ENCODE measurements at places on chromosomes 4 and X.

DNA sequence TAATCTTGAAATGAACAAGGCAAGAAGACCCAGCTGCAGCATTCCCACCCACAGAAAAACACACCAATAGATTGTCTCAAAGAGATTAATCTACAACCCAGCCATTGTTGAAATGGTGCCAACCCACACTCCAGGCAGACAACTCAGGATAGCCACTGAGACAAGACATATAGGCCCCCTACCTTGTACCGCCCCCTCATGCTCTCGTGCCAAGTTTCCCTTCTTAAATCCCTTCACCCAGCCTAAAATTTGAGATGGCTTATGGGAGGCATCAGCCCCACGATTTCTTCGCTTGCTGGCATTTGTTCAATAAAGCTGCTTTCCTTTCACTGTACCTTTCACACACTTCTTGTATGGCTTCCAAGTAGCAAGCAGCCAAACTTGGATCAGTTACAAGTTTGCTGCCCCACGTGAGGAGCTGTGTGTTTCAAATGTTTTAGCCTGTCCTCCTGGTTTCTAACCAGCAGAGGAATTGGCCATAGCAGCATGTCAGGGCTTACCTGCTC, 1754.1 kb downstream of the C4orf33 start:
- no peak for DNase-seq

- no peak for DNase-seq
Measured at GRCh38 chr4:123363729-123364128, 32.9 kb upstream of the SPRY1 start.

DNA sequence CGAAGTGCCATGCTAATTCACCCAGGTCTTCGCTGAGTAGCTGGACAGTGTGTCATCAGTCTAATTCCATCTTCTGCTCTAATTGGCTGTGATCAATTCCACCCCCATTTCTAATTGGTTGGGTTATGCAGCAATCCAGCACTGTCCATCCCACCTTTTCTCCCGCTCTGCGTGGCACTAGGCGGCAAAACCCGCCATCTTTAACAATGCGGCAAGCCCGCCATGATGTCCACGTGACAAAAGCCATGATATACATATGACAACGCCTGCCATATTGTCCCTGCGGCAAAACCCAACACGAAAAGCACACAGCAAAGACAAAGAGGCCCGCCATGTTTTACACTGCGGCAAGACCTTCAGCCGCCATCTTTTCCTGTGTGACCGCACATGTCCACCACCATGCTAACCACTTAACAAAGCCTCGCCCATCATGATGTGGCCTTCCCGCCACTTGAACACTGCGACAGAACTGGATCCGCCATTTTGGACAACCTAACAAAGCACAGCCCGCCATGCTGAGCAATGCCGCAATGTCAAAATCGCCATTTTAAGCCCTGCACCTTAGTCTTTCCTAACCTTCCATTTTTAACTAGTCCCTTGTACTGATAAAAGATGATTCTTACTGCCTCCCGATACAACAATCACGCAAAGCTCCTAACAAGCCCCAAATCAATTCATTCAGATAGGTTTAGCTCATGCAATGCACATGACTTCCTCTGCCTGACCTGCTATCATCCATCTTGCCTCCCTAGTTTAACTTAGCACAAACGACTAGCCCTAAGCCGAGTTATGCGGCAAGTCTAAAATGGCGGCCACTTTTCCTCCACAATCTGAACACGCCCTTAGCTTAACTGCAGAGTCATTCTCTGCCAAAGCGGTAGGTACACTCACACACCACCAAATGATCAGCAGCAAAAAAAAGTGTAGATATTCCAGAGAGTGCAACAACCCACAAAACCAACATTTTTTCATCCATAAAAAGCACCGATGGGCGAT, 288.3 kb downstream of the CHIC1 start:
- DNase-seq = no peak

DNA sequence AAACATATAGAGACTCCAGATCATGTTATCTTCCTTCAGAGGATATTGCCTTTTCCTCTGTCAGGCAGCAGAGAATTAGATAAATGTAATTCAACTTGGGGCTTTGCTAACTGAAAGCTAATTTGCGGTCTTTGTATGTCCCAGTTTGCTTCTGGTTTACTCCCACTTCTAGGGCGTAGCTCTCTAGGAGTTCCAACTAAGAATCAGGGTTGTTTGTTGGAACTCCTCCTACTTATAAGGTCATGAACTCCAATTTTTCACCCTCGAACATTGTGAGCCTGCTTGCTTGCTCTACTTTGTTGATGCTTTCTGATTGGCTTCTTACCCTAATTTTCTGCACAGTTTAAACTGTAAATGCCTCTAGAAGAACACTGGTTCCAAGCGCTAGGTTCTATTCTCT, 66.1 kb downstream of the FMR1NB start:
- DNase-seq = no peak

GRCh38 chrX:8201896-8202331, 30.8 kb upstream of the VCX2 start:
- DNase-seq = no peak

- DNase-seq = no peak
Measured at GRCh38 chr4:55269995-55270394, 76.0 kb upstream of the SRD5A3 start.

GRCh38 chr4:83083925-83084475, 30.5 kb downstream of the PLAC8 start:
- DNase-seq = peak; percentile 48

- no peak for DNase-seq
Measured at GRCh38 chrX:153379508-153379907, 21.6 kb downstream of the PNMA6E start.

GRCh38 chr4:99986792-99987191, 36.7 kb upstream of the H2AZ1 start:
- no peak for DNase-seq

DNA sequence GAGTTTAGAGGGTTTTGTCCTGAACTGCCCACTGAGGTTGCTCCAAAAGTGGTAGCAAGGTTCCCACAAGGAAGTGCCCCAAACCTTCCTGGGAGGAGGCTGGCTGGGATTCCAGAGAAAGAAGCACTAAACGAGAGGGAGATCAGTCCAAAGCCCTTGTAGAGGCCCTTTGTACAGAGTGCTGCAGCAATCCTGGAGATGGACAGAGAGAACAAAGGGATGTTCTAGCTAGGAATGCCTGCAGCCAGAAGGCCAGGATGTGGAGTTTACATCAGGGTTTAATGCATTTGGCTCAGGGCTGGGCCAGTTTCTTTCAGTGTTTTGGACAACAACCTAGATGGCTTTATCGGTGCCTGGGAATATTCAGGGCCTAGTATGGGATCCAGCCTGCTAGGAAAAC, 2155.1 kb upstream of the AGA start:
- no peak for DNase-seq

- no peak for DNase-seq
Measured at GRCh38 chr4:137587796-137588195, 55.5 kb upstream of the PCDH18 start.

DNA sequence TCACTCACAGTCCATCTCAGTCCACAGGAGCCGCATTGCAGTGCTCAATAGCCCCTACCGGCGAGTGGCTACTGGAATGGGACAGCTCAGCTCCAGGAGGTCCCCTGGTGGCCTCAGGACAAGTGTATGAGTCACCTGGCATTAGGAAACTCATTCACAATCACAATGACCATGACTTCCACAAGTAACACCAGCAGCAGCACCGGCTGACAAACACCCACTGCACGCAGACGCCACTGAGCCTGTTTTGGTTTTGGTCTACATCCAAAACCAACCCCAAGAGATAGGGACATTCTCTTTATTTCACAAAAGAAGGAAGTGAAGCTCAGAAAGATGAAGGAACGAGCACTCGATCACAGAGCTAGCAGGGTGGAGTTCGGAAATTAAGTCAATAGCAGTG, 8.1 kb downstream of the JAKMIP1 start:
- no peak for DNase-seq

DNA sequence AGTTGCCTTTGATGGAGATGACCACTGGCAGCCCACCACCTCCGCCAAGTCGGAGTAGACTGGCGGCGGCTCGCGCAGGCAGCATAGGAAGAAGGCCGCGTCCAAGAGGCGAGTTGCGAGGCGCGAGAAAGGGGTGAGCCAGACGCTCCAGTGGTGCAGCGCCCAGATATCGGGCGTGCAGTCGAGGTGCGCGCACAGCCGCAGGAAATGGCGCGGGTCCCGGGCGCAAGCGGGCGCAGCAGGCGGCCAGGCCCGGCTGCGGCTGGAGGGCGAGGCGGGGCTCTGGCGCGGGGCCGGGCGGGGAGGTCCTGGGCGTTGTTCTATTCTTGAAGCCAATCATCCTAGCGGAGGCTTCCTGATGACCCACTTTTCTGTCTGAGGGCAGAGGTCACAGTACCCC, 13.2 kb upstream of the PGRMC1 start:
- DNase-seq = no peak

GRCh38 chrX:153726286-153727122, 1.8 kb downstream of the ABCD1 start:
- DNase-seq = no peak

GRCh38 chr4:1749826-1750225, 28.5 kb downstream of the TACC3 start:
- no peak for DNase-seq

DNA sequence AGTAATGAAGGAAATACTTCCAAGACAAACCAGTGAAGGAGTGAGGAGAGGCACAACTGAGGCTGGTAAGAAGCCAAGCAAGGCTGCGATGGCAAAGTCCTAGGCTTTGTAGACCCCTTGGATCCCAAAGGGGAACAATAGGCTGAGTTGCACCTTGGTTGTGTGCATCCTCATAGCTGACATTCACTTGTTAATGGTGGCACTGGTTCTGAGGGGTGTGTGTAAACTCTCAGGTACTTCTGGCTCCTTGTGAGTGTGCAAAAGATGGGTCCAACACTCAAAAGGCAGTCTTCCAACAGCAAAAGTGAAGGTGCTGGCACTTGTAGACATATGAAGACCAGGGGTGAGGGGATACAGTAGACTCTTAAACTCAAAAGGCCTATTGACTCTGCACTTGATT, 60.5 kb downstream of the CCNG2 start:
- DNase-seq = no peak

DNA sequence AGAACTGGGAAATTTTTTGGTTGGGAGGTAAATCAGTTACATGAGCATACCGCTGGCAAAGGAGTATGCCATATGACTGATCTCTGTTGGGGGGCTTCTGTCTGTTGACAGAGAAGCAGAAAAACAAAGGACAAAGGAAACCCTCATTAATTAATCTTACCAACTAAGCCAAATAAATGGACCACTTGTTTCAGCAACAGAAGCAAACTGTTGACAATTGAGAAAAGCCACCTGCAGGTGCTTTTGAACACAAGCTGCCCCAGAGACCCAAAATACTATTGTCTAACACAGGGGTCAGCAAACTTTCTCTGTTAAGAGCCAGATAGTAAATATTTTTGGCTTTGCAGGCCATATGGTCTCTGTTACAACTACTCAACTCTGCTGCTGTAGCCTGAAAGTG, 7.0 kb upstream of the FRYL start:
- DNase-seq = no peak

DNA sequence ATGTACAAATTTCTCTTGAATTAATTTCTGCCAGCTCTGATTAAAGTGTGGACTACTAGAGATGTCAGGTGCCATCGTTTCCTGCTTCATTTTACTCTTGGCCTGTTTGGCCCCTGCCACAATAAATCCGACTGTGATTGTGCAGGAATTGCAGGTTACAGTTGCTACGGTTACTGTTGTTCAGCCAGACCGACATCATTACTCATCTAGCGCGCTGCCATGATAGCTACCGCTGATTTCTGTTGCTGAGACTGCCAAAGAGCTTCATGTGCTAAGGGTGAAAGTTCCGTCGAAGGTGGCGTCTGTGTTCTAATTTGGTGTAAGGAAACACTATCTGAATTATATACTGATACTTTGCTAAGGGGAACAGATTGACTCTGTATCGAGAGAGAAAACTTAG, 22.1 kb downstream of the SLIT2 start:
- no peak for DNase-seq

DNA sequence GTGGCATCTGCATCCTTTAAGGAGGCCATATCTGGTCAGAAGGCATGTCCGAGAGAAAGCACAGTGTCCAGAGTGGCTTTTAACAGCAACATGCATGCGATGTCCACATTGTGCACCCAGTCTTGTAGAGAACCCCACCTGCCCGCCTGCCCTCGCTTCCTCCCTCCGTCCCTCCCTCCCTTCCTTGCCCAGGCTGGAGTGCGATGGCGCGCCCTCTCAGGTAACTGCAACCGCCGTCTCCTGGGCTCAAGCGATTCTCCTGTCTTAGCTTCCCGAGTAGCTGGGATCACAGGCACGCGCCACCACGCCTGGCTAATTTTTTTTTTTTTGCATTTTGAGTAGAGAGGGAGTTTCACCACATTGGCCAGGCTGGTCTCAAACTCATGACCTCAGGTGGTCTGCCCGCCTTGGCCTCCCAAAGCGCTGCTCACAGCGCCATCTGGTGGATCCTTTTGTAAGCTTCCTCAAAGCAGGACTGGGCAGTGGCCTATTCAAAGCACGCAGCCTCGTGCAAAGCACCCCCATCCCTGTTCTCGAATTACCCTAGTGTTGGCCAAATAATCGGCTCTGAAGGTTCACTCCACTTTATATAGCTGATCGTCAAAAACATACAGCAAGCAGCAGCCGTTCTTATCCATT, 15.0 kb downstream of the BRCC3 start:
- DNase-seq = peak; percentile 9

- no peak for DNase-seq
Measured at GRCh38 chr4:95087657-95088455, 330.1 kb downstream of the BMPR1B start.

- no peak for DNase-seq
Measured at GRCh38 chr4:113294908-113295307, 245.5 kb downstream of the ANK2 start.

GRCh38 chr4:110869862-110870572, 247.1 kb upstream of the PITX2 start:
- DNase-seq = no peak

GRCh38 chrX:100880368-100880767, 6.2 kb upstream of the NOX1 start:
- no peak for DNase-seq

- no peak for DNase-seq
Measured at GRCh38 chr4:147101678-147102077, 156.0 kb upstream of the TTC29 start.

GRCh38 chr4:7967501-7968261, 28.0 kb upstream of the AFAP1 start:
- no peak for DNase-seq

GRCh38 chr4:3613967-3614730, 81.9 kb upstream of the LRPAP1 start:
- no peak for DNase-seq

- peak; percentile 30 for DNase-seq
Measured at GRCh38 chrX:48540028-48540375, 488 bp downstream of the TBC1D25 start.

DNA sequence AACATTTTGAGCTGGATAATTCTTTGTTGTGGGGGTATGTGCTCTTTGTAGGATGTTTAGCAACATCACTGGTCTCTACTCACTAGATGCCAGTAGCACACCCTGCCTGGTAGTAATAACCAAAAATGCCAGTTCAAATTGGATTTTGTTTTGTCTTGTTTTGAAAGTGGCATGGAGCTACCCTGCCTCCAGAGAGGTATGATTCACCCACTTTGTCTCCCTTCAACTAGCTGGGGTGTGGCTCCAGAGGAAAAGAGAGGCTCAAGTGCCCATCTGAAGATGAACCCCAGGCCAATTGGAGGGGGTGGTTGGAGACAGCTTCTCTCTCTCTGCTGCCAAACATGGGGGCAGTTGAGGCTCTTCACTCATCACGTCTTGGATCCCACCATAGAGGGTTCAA, 34.5 kb downstream of the NIPAL1 start:
- DNase-seq = no peak
